Stimulated activated CD4-positive, alpha-beta T cell treated with anti-CD3 and anti-CD28 coated beads, TNF-alpha, amount 100 ng/mL, for 1 hour (primary cell): ENCODE measurements at places on chromosomes 1 and 21.
A peak's percentile ranks its signal among the peaks of the same experiment; 100 is the strongest.

- no peak for DNase-seq
These were observed 24.7 kb upstream of the HMGN1 start for GRCh38 chr21:39373634-39374033.

GRCh38 chr1:152679459-152679858 is 4.4 kb downstream of the LCE2C start:
- no peak for DNase-seq

DNA sequence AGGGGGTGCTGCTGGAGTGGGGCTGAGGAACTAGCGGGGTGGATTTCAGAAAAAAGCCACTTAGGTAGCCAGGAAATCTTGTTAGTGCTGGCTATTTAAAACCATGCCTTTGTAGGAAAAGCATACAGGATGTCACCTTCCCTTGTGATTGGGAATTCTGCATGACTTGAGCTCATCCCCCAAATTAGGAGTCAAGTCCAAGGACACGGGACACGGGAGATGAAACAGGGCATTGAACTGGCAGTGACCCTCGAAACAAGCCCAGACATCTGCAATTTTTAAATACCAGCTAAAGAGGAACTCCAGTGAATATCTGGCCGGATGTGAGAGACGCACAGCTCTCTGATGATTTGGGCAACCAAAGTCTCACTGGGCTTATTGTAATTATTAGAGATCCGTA is 32.8 kb downstream of the C2CD2 start:
- no peak for DNase-seq

GRCh38 chr1:244349103-244349531 is 102.6 kb downstream of the ADSS2 start:
- DNase-seq = no peak

DNA sequence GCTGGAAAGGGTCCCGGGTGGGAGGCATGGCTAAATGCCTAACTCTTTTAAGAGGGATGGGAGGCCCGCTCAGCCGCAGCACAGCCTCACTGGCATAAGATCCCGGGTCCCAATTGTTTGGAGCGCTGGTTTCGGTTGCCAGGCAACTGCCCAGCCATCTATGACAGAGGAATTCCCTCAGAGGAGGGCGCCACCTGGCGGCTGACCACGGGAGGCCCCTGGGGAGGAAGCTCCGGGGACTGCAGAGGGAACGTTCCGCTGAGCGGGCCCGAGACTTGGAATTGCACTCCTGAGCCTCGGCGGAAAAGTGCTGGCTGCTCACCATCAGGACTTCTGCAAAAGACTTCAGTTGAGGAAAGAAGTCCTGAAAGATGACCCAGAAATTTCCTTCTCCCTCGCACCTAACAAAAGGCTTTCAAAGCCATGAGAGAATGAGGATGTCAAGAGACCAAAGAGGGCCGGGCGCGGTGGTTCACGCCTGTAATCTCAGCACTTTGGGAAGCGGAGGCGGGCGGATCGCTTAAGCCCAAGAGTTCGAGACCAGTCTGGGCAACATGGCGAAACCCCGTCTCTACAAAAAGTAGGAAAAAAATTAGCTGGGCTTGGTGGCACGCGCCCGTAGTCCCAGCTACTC is 1.1 kb upstream of the ELAPOR1 start:
- peak; percentile 74 for DNase-seq

DNA sequence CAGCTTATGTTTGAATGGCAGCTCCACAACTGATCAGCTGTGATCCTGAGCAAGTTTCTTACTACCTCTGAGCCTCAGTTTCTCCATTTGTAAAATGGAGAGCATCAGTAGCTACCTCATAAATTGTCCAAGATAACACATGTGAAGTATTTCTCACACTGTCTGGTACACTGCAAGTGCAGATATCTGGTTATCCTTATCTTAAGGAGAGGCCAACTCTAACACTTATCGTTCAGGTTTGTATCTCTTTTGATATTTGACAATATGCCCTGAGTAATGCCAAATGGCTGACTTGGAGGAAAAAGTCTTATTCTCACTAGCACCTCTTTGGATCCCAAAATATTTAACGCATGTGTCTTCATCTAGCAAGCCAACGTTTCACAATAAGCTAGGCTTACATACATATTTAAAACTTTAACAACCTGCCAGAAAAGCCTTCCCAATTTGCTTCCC is 2.7 kb downstream of the CSRP1 start:
- no peak for DNase-seq

DNA sequence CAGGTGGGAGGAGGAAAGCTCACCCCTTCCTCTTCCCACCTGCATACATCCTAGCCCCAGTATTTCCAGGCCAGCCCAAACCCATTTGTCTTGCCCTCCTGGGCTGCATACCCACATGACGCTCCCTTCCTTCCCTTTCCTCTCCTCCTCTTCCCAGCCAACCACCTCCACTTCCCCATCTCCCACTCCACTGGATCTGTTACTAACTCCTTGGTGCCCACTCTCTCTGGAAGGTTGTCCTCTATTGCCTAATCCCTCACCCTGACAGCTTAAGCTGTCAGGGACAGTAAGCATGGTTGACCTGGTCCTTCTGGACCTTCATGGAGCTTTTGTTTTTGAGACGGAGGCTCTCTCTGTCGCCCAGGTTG is 23.0 kb upstream of the SYNC start:
- DNase-seq = no peak

GRCh38 chr1:178867670-178868069 is 3.2 kb downstream of the ANGPTL1 start:
- DNase-seq = no peak

DNA sequence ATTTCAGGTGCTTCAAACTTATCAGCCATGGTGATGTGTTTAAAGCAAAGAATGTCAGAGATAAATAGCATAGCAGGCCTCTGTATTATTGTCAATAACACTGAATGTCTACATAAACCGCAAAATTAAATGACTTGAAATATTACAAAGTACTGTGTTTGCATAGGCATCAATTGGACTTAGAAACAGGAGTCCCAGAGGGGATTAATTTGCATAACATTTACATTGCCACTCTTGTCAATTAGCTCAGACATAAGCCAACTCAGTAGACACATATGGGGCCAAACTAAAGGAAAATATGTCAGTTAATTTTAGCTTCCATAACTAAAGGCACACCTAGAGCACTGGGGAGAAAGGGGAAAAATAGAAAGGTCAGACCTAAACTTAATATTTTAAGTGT is 814.5 kb upstream of the NEGR1 start:
- DNase-seq = no peak

DNA sequence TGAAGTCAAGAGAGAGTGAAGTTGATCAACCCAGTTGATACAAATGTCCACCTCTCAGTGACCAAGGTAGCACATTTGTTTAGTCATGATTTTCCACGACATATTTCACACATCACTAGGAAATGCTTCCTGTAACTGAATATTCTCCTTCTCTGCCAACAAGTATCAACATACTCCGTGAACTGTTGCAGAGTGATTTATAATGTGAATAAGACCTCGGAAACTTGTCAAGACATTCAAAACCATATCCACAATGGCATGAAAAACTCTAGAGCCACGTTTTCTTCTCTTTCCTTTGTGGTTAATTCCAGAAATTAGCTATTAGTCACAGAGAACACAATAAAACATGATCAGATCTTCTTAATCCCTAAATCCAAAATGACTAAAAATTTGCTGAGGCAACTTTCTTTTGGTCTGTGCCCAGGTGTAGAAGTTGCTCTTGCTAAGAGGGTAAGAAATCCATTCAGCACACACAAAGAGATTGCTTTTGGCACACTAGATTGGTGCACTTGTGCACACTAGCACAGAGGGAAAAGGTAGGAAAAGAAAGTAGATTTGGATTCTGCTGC is 244.3 kb upstream of the NRIP1 start:
- DNase-seq = no peak

GRCh38 chr1:51088474-51088873 is 13.6 kb upstream of the C1orf185 start:
- DNase-seq = no peak

DNA sequence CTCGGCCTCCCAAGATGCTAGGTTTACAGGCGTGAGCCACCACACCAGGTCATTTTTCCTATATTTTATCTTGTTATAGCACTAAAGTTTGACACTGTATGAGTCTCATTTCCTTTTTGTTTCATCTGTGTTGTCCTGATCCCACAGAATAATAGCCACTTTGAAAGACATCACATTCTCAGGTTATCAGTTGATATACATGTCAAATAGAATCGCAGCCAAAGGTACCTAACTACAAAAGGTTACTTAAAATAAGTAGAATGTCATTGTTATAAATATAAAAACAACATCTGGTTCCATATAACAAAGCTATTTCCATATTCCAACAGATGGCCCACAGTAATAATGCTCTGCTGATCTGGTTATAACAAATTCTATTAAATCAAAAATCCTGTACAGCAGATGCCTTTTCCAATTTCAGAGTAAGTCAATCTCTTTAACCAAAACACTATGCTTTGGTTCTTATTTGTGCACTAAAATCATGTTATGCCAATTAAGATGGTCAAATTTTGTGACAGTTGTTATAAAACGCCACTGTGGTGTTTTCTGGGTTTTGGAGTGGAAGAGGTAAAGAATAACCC is 6.0 kb downstream of the FOXJ3 start:
- DNase-seq = no peak

DNA sequence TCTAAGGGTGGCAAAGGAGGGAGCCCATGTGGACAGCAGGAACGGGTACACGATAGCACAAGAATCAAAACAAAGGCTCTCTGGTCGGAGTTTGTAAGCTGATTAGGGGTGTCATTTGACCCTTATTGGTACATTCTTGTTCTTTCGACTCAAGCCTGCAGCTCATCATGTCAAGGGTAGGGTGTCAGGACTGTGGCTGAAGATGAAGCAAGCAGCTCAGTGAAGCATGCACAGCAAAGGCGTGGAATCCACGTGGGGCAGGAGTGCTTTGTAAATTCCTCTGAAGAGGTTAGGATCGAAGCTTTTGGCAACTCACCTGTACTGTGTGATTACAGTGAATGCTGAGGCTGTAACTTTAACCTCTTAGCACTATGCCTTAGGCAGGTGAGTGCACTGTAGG is 4.7 kb upstream of the ABCB10 start:
- no peak for DNase-seq

- no peak for DNase-seq
These were observed 113.9 kb downstream of the DSCAM start for GRCh38 chr21:40733024-40733397.

DNA sequence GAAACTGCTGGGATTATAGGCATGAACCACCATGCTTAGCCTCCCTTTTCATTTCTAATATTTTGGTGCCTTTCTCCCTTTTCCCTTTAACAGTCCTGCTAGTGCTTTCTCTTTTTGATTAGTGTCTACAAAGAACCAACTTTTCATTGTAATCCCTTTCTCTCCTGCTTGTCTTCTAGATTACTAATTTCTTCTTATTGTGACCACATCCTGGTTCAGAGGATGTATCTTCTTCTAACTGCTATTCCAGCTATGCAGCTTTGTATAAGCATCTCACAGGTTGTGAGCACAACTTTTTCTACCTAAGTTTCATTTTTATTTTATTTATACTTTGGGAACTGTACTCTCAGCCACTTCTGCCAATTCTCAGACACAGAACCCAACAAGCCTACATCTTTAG is 14.7 kb downstream of the ZNF648 start:
- DNase-seq = no peak

DNA sequence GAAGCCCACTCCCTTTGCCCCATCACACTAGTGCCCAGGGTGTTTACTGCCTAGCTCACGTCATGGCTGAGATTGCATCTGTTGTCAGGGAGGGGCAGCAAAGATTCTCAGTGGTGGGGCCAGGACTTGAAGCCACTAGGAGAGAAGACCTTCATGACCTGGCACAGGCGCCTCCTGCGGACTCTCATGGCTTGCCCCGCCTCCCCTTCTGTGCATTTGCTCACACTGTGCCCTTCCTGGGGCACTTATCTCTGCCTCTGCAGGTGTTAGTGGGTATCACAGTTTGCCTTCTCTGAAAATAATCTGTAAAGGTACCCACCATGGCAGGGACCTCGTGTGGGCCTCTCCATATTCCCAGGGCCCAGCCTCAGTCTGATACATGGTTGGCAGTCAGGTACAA is 20.1 kb downstream of the PTPRU start:
- no peak for DNase-seq

GRCh38 chr1:53324321-53324720 is 3.5 kb downstream of the LRP8 start:
- no peak for DNase-seq
